Endothelial cell of coronary artery (primary cell): ENCODE measurements at places on chromosomes 7 and 10. TPM values are rescaled to one million over a fixed set of nuclear protein-coding genes. Genes with fewer than 3 reads are reported as not detected.

The DNAJC1 gene
- total RNA-seq: 29.5 and 41.6 TPM in 2 replicates

The NKX2-3 gene
- total RNA-seq: not detected in 2 replicates

The HYAL4 gene
- under 0.01 TPM in 1 of 2 replicates, not detected in the other for total RNA-seq

The ATP6V0E2 gene
- 10.0 and 14.7 TPM in 2 replicates for total RNA-seq

The TCTN3 gene
- 19.8 and 21.6 TPM in 2 replicates for total RNA-seq

The NPSR1 gene
- not detected in 2 replicates for total RNA-seq

The NPM3 gene
- 130 and 156 TPM in 2 replicates for total RNA-seq

The NUDT13 gene
- total RNA-seq: 0.63 and 1.6 TPM in 2 replicates

The EEF1AKMT2 gene
- 13.9 and 18.3 TPM in 2 replicates for total RNA-seq

The FAM20C gene
- 10.8 and 19.8 TPM in 2 replicates for total RNA-seq

The RINT1 gene
- 9.6 and 12.3 TPM in 2 replicates for total RNA-seq

The PDZD7 gene
- 0.27 and 0.85 TPM in 2 replicates for total RNA-seq

The DENND2A gene
- under 0.01 and 0.66 TPM in 2 replicates for total RNA-seq

The GIMAP8 gene
- total RNA-seq: 38.5 and 60.6 TPM in 2 replicates

The ADAM22 gene
- 0.38 and 0.45 TPM in 2 replicates for total RNA-seq

The TDRD1 gene
- total RNA-seq: not detected in 2 replicates

The ABCA13 gene
- total RNA-seq: 0.09 TPM in 1 of 2 replicates, not detected in the other
